GM04504 (cell line): ENCODE measurements at places on chromosomes 12 and 14.
A peak's percentile ranks its signal among the peaks of the same experiment; 100 is the strongest.

DNA sequence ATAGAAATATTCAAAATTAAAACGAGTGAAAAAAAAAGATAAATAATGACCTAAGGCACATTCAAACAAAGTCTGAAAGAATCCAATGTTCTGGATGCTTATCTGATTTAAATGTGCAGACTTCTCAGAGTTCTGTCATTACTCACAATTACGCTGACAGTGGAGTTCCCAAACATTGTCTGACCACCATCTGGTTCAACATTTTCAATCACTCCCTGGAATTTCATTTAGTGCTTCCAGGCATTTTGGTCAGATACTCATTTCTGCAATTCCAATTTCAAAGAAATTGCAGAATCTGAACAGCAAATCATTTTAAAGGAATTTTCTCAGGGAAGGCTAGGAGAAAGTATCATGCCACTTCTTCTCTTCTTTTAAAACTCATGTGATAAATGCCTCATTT, 398.2 kb upstream of the PDE3A start:
- peak; percentile 86 for DNase-seq

GRCh38 chr14:69483765-69484443, 624 bp upstream of the PLEKHD1 start:
- DNase-seq: no peak

GRCh38 chr12:52208424-52209165, 16.8 kb upstream of the KRT80 start:
- DNase-seq: no peak

GRCh38 chr12:131753757-131754156, 42.9 kb downstream of the SFSWAP start:
- no peak for DNase-seq

DNA sequence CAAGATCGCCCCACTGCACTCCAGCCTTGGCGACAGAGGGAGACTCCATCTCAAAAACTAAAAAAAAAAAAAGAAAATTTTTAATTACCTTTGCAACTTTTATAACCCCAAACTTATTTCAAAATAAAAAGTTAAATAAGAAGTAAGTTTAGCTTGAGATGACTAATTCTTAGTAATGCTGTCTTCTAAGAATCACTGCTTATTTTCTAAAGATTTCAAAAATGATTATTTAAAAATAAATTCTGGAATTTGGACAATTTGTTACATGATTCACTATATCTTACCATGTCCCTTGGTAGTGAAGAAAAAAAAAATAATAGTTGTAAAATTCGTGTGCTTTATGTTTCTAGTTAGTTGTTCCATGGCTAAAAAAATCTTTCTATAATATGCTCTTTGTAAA, 11.6 kb upstream of the HECTD1 start:
- no peak for DNase-seq
